Right renal cortex interstitium (tissue), 3 donors: ENCODE measurements at places on chromosomes 4 and X. TPM values are rescaled to one million over a fixed set of nuclear protein-coding genes. Genes with fewer than 3 reads are reported as not detected.

GRCh38 chr4:184826691-184827270, 1.0 kb upstream of the ACSL1 start:
- no peak for DNase-seq

GRCh38 chr4:146058531-146058930, 117.0 kb upstream of the LSM6 start:
- DNase-seq: no peak

DNA sequence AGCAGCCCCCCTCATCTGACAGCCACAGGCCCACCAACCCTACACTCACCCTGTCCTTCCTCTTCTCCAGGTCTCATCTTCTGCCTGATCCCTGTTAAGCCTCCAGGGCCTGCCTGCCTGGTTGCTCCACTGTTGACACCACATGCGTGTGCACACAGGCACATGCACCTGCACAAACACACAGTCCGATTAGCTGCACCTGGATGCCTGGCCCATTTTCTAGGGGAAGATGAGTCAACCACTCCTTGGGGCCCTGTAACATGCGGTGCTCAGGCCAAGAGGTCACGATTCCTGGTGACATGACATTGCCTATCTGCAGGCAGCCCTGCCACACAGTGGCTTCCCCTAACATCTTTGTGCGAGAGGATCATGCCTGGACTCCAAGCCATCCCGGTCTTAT, 498.4 kb downstream of the BCOR start:
- DNase-seq: no peak

DNA sequence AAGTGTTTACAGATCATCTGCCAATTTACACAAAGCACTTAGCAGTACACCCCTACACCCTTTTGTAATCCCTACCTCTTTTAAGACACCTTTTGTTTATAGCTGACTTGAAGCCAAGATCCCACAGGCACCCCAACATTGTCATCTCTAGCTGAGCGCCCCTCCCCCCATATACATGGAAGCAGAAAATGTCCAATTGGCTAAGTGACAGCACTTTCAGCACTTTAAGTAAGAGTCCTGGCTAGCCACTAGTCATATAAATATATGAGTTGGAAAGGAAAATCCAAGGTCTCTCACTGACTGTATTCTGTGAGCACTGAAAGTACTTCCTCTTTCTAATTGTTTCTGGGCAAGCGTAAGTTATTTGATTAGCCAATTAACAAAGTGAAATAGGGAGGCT, 108.2 kb downstream of the NSUN7 start:
- no peak for DNase-seq

Gene GRIA3
- polyA plus RNA-seq: 4.4 TPM

DNA sequence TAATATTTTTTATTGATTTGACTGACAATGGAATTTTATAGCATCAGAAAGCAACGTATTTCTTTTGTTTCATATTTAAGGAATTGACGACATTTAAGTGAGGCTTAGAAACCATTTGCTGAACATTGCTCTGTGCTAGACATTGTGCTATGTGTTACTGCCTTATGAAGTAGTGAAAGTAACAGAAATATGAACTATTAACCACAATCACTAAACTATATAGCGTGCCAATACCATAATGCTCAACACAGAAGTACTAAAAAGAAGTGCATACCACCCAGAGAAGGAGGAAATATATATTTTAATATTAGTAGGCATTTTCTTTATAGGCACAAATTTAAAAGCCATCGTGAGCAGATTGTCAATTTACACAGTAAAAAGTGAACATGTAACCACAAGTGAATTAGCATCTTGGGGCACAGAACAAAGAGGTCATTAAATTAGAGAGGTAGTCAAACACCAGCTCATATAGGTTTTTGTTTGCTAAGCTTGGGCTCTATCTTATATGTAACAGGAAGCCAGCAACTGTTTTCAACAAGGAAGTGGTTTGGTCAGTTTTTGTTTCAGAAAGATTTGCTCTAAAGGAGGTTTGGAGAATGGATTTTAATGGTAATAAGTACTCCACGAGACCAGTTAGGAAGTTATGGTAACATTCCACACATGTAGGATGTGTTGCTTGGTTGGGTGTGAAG, 270.7 kb downstream of the GRXCR1 start:
- no peak for DNase-seq
